ENCODE measurements at places on chromosomes 12 and 14.

DNA sequence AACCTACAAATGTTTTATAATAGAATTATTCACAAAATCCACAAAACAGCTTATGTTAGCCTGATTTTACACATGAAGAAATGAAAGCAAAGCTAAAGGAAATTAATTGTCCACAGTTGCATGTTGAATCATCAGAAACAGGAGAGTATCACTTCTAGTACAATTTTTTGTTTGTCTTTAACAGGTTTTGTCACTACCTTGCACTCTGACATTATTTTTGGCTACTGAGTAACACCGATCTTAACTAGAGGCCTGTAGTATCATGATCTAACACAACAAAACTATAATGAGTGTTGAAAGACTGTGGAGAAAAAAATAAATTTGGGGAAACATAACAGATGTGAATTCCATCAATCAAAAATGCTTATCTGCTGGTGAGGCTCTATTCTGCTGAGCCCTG is 60.1 kb downstream of the TAOK3 start:
- DNase-seq: no peak

- DNase-seq: peak; percentile 78
Measured at GRCh38 chr12:47397664-47398281, 308.1 kb downstream of the RPAP3 start.

- DNase-seq: no peak
Measured at GRCh38 chr12:53122961-53123468, 19.7 kb downstream of the SOAT2 start.

GRCh38 chr14:23729720-23730387 is 93.7 kb downstream of the DHRS2 start:
- no peak for DNase-seq

DNA sequence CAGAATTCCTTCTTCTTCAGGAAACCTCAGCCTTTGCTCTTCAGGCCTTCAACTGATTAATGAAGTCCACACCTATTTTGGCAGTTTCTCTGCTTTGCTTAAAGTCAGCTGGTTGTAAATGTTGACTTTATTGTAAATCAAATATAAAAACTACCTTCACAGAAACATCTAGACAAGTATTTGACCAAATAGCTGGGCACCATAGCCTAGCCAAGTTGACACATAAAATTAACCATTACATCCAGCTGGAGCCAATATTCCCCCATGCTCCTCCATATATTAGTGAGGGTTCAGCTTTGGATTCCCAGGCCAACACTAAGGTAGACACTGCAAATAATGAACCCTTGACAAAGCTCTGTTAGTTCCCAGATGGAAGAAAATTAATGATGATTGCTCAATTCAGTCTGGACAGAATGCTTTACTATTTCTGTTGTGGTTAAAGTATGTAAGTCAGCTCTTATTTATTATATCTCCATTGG is 125.5 kb downstream of the ZFP36L1 start:
- peak; percentile 61 for DNase-seq

- no peak for DNase-seq
Measured at GRCh38 chr12:5562581-5562980, 130.7 kb downstream of the NTF3 start.
